DMS 273 treated with DMSO at 0.1 percent for 48 hours (cell line): ENCODE measurements at places on chromosomes 3 and 15.

GRCh38 chr3:69178082-69178481 lies 55.7 kb upstream of the LMOD3 start:
- DNase-seq: no peak

DNA sequence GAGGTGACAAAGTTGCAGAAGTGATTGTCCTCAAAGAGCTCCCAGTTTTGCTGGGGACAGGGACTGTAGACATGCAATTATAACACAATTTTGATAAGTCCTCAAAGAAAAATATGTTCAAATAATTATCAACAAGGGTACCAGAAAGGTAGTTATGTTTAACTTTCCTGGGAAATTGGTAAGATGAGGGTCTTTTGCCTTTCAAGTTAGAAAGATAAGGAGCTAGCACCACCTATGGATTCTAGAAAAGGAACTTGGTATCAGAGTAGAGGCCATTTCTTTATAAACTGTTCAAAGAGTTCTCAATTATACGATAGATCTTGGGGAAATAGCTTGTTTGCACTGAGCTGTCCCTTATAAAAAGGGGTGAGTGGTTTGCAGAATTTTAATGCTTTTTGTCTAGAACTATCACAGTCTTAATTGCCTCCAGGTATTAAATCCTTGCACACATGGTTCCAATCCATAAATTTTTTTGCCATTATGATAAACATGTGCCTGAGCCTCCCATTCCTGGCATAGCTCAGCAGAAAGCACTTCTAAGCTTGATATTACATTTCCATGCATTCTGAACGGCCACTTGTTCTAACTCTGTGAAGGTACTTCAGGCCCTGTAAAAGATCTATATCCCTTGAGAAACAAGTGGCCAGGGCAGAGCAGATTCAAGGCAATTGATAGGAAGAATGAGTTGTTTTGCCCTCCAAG lies 247.5 kb upstream of the LRIG1 start:
- no peak for DNase-seq

DNA sequence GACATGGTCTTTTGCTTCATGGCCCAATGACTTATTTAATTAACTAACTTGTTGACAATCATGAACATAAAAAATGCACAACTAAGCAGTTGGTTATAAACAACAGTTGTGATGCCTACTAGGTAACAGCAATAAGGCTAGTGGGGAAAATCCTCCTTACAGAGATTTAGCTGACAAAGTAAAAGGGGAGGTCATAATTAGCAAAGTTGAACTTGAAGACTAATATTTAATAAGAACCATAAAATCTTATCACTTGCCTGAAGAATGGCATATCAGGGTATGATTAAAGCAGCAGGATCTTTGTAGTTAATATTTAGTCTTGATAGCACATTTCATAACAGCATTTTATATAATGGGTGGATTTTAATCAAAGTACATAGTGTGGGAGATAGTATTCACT lies 84.2 kb downstream of the MME start:
- no peak for DNase-seq

DNA sequence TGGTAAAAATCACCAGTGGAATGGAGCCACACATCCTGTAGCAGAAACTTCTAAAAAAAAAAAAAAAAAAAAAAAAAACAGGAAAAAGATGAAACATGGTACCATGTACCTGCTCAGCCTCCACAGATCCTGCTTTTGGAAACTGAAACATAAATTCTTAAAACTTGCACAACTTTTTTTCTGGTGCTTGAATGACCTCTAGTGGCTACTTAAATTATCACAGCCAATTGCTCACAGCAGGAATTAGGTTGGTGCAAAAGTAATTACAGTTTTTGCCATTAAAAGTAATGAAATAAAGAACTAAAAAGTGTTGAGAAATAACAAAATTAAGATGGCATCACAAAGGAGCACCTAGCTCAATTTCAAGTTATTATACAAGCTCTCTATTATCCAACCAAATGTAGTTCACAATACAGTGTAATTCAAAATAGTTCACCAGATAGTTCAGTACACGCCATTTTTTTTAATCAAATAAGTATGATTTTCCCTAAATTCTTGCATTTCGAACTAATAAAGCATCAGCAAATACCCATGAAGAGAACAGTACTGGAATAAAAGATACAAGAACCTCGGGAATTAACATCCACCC lies 80.6 kb downstream of the ULK4 start:
- DNase-seq: no peak

DNA sequence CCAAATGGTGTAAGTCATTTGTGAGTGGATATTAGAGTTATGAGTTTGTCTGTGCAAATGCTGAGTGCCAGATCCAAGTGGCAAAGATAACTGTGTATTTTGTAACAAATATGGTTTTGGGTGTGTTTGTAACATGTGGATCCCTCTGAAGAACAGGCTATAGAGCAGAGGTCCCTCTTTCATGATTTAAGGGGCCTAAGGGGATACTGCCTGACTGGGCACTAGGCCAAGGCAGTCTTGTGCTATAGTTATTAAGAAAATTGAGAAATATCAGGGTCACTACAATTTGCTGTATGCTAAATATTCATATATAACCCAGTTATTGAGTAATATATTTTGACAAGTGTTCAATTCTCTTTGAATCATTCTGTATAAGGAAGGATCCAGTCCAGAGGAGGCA lies 555.6 kb upstream of the RGMA start:
- DNase-seq: no peak

DNA sequence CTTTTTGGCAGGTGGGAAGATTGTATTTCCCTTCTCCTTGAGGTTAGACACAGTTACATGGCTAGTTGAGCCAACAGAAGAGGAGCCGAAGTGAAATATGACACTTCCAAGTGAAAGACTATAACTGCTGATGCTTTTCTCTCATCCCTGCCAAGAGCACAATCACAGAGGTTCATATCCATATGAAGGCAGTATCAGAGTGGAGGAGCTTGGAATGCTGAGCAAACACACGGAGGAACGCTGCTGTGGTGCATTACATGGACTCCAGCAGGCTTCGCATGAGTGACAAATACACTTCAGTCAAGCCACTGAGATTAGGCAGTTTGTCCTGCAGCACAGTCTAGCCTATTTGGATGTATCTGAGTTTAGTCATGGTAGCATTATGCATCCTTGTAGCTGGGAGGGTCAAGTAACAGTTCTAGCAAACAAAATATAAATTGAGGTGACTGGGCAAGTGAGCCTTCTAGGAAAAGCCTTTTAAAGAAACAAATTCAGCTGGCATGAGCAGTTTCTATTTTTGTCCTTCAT lies 5.4 kb downstream of the IQCF6 start:
- no peak for DNase-seq

DNA sequence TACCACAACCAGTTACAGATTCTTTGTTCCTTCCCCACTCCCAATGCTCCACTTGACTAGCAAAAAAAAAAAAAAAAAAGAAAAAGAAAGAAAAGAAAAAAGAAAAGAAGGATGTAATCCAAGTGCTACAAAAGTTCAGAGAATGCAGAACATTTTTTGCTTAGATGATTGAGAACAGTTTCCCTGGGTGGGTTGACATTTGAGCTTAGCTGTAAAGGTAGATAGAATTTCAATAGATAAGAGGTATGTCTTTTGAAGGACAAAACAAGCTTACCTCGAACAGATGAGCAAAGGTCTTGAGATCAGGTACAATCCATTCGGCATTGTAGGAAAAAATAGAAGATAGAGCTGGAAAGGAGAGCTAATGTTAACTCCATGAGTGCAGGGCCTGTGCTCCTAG lies 344.6 kb upstream of the NECTIN3 start:
- DNase-seq: no peak

DNA sequence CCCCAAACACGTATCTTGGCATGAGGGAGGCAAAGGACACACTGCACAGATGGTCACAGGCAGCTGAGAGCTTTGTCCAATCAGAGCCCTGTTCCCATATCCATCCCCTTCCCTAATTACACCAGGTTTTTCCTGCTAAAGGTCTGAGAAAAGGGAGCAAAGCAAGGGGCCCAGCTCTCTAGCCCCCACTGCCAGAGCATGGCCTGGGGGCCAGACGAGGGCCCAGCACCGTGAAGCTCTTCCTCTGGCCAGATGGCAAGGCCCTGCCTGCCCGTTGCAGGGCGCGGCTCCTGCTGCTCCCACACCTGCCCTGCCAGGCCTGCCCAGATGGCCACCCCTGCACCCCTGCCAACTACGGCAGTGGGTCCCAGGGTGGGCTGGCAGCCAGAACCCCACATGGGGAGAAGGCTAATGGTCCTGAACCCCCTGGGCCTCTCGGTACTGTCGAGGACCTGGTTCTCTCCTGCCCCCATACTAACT lies 3.2 kb downstream of the SHF start:
- peak; percentile 79 for DNase-seq

DNA sequence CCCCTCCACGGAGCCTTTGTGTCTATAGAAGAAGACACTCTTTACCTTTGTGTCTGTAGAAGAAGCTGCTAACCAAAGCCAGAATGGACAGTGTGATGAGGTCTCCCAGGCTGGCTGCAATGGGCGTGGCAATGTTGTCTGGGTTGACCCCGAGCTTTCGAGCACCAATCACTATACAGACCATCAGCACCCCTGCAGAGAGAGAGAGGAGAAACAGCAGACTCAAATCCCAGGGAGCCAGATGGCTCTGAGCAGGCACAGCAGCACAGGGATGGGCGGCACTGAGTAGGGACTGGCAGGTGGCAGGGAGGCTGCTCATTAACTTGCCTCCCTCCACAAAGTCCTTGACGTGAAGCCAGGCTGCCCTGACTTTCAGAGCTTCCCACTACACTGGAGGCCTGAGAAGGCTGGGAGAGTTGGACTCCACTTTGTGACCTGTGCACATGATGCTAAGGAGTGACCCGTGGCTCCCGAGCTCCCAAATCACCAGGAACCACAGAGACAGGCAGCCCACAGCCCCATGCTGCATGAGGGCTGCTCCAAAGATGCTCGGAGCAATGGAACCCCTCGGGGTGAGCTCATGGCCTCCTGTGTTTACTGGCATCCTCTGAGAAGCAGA lies 53.9 kb downstream of the ROPN1B start:
- DNase-seq: peak; percentile 92

- no peak for DNase-seq
Observed at GRCh38 chr3:168596175-168596823, 500.6 kb upstream of the GOLIM4 start.

DNA sequence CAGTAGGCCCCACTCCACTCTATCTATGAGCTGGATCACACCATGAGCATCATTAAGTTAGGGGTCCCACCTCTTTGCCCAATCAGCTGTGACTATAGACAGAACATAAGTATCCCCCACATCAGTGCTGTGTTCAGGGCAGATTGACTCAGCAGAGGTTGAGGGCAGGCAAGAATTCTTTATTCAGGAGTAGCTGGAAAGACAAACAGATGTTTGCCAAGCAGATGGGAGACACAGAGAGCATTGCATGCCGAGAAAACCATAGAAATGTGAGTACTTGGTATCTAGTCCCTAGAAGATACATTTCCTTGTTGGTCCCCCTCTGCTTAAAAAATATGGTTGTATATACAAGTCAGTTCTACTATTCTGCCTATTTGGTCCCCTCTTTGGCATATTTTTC lies 440.8 kb downstream of the RAP2B start:
- no peak for DNase-seq

GRCh38 chr3:188605231-188605630 lies 451.3 kb downstream of the LPP start:
- DNase-seq: no peak

GRCh38 chr3:183811638-183812037 lies 13.7 kb downstream of the MAP6D1 start:
- DNase-seq: no peak

DNA sequence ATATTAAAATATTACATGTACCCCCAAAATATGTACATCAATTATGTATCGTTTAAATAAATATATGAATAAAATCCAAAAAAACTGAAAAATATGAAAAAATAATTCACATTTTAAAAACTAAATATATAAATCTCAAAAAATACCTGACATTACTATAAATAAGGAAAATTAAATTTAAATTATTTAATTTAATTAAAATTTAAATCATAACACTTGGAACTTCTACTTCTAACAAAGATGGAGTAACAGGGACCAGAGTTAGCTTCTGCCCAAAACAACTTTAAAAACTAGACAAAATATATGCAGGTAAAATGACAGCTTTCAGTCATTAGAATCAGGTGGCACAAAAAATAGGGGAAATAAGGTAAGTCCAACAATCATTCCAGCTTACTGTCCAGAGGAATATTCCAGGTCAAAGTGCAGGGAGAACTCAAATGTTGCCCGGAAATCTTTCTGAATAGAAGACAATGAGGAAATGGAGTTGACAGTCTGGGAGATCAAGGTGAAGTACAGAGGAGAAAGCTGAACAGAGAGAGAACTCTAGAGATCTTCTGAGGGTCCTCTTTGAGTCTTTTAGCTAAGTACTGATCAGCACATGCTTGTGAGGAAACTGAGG lies 207.7 kb upstream of the ATP11B start:
- no peak for DNase-seq

DNA sequence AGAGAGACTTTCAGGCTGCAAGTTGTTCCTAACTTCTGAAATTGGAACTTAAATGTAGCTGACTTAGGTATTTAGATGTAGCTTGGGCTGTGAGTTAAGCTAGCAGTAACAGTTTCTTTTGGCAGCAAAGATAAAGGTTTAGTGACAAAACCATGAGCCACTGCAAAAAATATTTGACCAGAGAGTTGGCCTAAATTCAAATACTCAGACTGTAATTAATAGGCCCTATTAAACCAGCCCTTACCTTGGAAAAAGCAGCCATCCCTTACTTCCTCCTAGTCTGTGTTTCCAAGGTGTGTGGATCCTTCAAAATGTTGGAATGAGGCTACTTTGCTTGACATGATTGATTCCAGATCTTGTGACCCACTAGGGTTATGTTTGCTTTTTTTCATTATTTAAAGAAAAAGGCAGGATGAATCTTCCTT lies 8.2 kb downstream of the TPM1 start:
- no peak for DNase-seq

GRCh38 chr3:122200661-122201060 lies 17.2 kb downstream of the CASR start:
- no peak for DNase-seq

- DNase-seq: no peak
Observed at GRCh38 chr15:24662991-24663390, 12.6 kb upstream of the NPAP1 start.

DNA sequence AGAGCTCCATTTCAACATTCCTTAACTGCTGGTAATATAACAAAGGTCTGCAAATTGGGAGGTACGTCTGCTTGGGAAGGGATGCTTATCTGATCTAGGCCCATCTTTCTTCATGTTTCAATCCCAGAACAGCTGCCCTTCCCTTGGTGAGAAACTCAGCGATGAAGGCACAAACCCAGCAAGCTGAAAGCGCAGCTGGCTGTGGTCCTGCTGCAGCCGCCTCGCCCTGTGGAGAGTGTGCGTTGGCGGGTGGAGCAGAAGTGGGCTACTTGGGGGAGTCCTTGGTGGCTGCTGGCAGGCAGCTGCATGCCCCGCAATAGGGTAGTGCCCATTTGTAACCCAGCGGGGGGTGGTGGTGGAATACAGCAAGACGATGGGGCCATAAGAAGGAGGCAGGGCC lies 160.6 kb upstream of the WNT5A start:
- DNase-seq: no peak

GRCh38 chr15:78167227-78167888 lies 18.2 kb downstream of the IDH3A start:
- no peak for DNase-seq

DNA sequence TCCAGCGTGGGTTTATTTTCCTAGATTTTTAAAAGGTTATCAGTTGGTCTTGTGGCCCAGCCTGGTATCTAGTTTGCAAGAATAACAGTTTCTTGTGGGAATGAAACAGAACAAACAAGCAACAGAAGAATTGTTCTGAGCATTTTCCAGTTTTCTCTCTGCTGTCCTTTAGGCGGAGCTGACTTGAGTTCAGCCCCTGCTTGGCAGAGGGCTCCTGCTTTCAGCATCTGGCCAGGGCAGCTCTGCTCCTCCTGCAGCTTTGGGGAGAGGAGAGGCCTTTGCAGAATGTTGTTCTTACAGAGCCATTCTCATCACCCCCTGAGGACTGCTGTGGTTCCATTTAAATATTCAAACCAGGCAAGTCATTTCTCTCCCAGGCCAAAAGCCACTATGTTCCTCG lies 117.7 kb downstream of the ALDH1A2 start:
- no peak for DNase-seq
